ENCODE measurements at places on chromosomes 1 and 21.
A peak's percentile ranks its signal among the peaks of the same experiment; 100 is the strongest.

GRCh38 chr1:160438317-160438918 lies 38.1 kb downstream of the VANGL2 start:
- DNase-seq = no peak

DNA sequence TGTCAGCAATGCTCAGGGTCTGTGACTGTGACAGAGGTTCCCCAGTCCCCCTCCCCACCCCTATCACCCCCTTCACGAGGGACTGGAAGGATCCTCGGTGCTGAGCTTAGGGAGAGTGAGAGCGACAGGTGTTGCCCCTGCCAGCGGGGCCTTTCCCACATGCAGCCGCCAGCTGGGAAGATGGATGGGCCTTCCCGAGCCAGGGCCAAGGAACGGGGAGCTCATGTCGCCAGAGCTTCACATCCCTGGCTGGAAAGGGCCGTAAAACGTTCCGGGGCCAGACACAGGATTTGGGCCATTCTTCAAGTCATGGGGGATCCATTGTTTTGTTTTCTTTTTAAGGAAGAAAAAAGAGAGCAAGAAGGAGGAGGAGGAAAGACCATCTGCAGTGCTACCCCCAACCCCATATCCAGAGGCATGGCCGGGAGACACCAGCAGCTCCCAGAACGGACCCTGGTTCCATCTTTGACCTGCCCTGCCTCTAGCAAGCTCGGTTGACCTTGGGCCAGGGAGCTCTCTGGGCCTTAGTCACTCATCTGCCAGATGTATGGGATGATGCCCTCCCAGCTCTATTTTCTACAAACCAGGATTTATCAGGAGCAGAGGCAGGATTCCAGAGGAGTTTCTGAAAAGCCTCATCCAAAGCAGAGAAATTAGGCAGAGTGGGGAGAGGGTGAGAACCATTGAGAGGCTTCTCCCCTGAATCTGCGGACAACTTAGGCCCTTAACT lies 54.1 kb downstream of the TAS1R2 start:
- DNase-seq = no peak

- DNase-seq = no peak
Measured at GRCh38 chr1:29504709-29505410, 268.5 kb downstream of the PTPRU start.

DNA sequence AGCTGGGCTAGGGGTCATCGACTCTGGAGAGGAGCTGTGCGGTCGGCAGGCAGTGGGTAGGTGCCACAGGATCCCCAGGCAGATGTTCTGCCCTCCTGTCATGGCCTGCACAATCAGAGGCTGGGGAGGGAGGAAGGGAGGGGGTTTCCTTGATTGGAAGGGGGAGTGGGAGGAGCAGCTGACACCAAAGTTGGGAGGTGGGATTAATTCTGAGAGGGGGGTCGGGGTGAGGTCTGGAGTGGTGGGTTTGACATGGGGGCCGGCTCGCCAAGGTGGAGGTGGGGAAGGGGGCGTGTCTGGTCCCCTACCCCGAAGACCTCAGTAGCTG lies 651 bp upstream of the HPCA start:
- DNase-seq = peak; percentile 61

- DNase-seq = no peak
Measured at GRCh38 chr1:113511269-113511668, 121.0 kb downstream of the MAGI3 start.

DNA sequence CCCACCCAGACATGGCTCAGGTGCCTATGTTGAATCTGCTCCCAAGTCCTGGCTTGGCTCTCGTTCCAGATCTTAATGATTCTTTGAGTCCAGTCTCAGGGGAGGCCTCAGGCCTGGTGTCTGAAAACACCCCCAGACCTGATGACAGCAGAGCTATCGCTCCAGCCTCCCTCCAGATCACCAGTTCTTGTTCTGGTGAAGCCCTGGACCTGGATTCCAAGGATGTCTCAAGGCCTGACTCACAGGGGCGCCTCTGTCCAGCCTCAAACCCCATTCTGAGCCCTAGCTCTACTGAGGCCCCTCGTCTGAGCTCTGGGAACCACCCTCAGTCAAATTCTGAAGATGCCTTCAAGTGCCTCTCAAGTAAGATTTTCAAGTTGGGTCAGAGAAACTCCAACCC lies 11.4 kb downstream of the MROH7 start:
- no peak for DNase-seq

GRCh38 chr1:39926343-39926793 lies 24.7 kb upstream of the MYCL start:
- no peak for DNase-seq

Measured in NCI-H526 (cell line).